Bone marrow (tissue), 2 donors: ENCODE measurements at places on chromosomes 2 and 18.

- DNase-seq: no peak
Measured at GRCh38 chr2:74559912-74560311, 5.4 kb downstream of the DOK1 start.

GRCh38 chr2:139045524-139045923 is 265.3 kb upstream of the NXPH2 start:
- no peak for DNase-seq

GRCh38 chr18:79912409-79912991 is 39.0 kb downstream of the SLC66A2 start:
- DNase-seq: no peak

GRCh38 chr18:56289381-56289780 is 349.0 kb downstream of the TXNL1 start:
- no peak for DNase-seq

DNA sequence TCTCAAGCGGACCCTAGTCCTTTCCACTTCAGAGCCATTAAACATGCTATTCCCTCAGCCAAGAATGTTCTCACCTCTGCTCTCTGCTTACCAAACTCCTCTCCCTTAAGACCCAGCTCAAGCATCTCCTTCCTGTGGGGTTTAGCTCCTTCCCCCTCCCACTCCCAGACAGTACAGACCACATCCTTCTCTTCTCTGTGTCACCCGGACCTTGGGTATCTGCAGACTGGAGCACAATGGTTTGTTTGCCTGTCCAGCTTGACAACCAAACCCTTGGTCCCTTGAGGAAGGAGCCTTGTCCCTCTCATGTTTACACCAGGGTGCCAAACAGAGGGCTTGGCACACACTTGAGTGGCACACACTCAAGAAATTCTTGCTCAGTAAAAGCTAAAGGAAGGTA is 4.1 kb upstream of the CD8A start:
- no peak for DNase-seq

DNA sequence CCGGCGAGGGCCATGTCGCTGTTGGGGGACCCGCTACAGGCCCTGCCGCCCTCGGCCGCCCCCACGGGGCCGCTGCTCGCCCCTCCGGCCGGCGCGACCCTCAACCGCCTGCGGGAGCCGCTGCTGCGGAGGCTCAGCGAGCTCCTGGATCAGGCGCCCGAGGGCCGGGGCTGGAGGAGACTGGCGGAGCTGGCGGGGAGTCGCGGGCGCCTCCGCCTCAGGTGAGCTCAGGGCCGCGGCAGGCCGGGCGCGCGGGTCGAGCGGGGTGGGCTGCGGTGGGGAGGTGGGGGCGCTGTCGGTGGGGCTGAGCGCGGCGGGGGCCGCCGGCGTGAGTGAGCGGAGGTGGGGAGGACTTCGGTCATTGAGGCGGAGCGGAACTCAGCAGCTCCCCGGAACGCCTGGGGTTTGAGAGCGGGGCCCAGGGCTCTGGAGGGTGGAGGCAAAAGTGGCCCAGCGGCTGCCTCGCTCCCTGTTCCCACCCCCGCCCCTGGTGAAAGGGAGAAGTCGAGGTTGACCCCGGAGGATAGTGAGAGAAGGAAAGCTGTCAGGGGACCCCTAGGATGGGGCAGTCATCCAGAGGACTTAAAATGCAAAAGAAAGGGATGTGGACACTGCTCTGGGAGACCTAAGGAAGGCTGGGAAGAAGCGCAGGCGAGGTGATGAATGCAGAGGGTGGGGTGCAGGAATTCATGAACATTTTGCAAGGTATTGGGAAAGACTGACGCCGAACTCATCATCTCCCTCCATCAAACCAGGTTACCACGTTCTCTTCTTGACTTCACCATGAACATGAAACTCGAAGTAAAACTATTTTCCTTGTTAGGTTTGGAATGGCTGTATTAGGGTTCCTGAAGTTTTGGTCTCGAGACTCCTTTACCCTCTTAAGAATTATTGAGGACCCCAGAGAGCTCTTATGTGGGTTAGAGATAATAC is 633 bp downstream of the MALT1 start:
- no peak for DNase-seq

DNA sequence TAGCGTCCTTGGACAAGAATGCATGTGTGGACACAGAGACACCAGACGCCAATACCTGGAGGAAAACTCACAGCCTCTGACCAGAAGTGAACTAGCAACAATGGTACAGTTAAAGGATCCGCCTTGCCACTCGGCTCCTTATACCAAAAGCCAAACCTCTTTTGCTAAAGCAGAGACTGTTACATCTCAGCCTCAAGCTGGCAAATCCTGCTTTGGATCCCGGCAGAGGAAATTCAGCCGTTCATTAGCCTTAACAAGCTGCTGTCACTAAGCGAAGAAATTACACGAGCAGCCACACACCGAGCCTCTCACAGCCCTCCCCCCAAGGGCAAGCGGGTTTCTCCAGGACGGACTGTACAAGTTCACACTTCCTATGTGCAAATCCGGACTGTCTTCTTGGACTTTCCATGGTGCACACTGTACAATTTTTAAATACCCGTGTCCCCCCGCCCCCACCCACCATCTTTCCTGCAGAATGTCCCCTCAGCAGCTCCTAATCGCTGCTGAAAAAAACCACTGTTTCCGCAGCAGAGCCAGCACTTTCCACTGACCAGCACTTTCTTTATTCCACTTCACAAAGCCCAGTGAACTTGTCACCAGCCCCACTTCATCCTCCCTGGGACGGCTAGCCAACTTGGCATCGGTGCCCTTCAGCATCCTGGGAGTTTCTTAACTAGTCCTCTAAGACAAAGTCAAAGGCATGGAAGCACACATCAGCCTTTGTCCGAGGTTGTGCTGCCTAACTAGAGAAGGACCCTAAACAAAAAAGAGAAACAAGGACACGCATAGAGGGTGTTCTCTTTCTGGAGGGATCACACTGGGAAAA is 1.5 kb downstream of the KLF7 start:
- DNase-seq: no peak

GRCh38 chr2:28588292-28588670 is 92.4 kb downstream of the PLB1 start:
- DNase-seq: no peak

DNA sequence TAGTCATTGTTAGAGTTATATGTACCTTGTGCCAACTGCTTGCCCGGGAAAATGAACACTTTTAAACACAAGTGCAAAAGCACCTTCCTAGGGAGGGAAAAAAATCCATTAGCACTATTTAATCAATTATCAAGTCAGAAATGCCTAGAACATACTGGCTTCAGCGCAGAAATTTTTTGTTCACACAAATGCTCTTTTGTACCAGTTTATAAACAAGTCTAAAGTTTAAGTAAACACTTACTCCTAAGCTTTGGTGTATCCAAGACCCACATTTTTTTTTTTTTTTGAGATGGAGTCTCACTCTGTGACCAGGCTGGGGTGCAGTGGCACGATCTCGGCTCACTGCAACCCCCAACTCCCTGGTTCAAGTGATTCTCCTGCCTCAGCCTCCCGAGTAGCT is 30.6 kb downstream of the GFPT1 start:
- no peak for DNase-seq

- no peak for DNase-seq
Measured at GRCh38 chr2:8652774-8653426, 29.0 kb upstream of the ID2 start.

DNA sequence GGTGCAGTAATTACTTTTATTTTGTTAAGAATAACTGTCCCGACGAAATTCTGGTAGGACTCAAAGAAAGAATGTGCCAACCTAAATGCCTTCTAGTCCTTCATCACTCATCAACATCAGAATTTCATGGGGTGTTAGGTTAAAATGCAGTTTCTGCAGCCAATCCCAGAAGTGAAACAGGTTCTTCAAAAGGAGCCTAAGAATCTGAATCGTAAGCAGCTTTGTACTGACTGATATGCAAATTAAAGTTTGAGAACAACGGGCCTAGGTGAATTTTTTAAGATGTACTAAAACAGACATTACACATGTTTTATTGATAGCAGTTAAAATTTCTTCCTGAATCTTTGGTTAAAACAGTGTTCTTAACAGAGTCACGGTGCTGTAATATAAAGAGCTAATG is 140.3 kb upstream of the ZC3H15 start:
- DNase-seq: no peak

GRCh38 chr2:172105471-172106107 is 2.9 kb upstream of the DLX2 start:
- DNase-seq: no peak

DNA sequence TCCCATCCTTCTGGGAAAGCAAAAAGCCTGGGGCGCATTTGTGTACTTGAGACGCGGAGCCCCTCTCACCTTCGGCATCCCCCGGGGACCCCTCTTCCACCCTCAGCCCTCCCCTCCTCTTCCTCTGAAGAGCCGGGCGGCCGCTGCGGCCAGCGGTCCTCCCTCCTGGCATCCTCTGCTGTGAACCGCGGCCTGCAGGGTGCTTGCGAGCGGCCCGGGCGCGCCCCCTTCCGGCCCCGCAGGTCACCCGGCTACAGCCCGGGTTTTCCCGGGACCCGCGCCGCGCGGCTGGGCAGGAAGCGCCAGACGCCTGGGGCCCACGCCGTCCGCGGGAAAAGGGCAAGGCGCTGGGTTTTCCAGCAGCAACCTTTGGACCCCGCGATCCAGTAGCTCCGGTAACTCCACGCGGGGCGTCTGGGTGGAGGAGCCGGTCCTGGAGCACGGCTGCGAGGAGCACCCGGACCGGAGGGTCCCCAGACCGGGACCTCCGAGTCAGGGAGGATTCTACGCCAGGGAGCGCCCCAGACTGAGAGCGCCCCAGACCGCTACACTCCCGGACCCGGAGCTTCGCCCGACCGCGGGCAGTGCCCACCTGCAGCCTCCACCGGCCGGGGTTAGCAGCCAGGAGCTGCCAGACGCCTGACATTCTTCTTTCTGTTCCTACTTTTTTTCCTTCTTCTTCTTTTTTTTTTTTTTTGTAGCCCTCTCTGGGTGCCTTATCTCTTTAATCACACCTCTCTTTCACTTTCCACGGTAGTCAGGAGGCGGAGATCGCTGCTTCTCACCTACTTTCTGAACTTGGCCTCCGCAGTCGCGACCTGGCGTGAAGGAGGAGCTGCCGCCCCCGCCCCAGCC is at the start of gene IL18R1:
IL18R1 (plus strand) TSS at position 271 of the 855 bp plus-strand sequence. CDS start 6,865 bp downstream, outside the sequence.
- peak; percentile 41 for DNase-seq

DNA sequence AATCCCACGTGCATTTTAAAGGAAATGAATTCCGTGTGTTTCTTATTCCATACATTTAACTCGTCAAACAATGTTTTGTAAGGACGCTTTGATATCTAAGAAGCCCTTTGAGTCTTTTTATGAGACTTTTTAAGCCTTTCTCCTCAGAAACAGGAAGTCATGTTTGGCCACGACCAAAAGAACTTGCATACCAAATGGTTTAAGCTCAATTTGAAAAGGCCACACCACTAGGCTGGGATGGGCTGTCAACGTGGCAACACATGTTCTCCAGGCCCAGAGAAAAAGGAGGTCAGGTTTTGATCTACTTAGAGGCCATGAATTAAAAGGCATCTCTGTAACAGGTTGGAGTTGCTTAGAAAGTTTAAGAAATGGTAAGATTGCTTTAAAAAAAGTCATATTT is 441.8 kb downstream of the CMPK2 start:
- DNase-seq: no peak

- DNase-seq: no peak
Measured at GRCh38 chr2:233189025-233189424, 62.4 kb upstream of the ATG16L1 start.

DNA sequence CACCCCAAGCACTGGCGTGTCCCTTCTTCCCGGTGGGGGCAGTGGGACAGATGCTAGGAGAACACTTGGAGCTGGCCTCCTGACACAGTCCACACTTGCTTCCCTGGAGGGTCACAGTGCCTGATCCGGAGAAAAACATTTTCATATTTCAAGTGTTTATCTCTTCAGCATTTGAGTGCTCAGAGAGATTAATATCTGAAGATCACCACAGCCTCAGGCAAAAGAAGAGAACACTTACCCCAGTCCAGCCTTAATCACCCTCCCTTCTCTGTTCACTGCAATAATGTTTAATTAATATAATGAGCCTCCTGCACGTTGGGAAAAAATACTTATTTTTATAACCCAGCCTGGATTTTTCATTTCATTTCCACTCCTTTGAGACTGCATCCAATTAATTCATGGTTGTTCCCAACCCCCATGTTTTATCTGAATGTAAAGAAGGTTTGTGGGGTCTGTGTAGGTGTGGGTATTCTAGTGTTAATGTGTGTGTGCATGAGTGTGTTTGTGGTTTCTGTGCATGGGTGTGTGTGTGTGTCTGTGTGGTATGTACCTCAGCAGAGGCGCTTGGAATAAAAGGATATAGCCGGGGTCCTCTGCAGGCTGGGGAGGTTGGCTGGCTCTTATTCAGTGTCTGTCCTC is 72.1 kb downstream of the NRP2 start:
- DNase-seq: no peak

DNA sequence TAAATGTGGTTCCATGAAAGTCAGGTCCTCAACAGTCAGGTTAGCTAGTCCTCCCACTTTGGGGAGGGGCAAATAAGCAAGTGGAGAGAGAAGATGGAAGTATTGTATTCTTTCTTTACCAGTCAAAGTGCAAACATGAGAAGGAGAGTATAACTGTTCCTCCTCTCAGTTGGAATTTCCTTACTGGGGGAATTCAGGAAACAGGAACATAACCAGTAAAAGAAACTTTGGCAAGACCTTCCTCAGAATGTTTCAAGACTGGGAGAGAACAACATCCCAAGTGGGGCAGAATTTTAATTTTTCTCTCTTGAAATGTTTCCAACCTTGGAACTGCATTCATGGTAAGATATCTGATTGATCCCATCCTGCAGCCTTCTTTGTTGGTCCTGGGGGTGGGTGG is 552.4 kb upstream of the TNP1 start:
- DNase-seq: no peak

DNA sequence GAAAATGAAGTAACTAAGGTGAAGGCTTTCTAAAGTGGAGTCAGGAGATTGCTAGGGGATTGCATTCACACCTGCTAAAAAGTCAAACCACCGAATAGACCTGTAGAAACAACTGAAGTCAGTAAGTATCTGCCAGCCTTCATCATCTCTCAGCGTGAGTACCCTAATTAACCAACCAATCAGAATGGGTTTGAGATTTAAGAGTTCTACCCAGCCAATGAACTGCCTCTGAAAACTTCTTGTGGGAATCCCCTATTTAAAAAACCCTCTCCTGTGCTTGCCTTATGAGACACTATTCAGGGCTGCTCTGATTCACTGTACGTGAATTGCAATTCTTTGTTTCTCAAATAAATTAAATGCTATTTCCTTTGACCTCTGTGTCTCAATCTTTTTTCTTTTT is 3.4 kb upstream of the FAM161A start:
- no peak for DNase-seq

DNA sequence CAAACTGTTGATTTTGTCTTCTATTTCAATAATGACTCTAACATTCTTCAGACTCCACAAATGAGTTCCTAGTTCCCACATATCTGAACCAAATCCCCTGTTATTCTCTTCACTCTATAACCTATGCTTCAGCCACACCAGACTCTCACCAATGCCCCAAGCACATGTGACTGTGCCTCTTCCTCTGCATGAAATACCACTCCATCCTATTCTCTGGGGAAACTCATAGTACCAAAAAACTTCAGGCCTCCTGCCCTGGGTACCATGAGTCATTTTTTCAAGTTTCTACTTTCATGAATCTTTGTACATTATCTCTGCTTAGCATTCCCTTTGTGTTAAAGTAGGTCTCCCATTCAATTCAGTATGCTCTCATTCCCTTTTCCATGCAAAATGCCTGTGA is 353.2 kb downstream of the ZEB2 start:
- DNase-seq: no peak
